ENCODE measurements at places on chromosomes 1 and 21. TPM values are rescaled to one million over a fixed set of nuclear protein-coding genes. Genes with fewer than 3 reads are reported as not detected.
A peak's percentile ranks its signal among the peaks of the same experiment; 100 is the strongest.

- DNase-seq: no peak
These were observed 173.6 kb upstream of the CHRM3 start for GRCh38 chr1:239212811-239213220.

DNA sequence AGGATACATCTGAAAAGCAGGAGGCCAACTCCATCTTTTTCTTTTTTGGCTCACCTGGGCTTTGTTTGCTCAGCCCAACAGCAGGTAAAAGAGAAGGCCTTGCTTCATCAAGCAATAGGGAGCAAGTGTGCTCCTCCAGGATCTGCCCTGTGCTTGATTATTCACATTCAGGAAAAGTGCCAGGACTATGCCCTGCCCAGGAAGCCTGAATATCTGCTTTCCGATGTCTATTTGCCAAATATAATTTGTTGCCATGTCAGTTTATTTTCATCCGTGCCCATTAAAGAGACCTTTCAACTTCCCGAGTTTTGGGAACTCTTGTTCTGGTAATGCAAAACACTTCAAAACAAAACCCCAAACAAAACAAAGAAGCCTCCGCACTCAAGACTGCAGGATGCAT is 185.3 kb downstream of the CDC7 start:
- DNase-seq: no peak

GRCh38 chr1:152162792-152163463 is 3.9 kb upstream of the RPTN start:
- DNase-seq: no peak

The MROH7 gene
- 0.05 TPM for total RNA-seq

DNA sequence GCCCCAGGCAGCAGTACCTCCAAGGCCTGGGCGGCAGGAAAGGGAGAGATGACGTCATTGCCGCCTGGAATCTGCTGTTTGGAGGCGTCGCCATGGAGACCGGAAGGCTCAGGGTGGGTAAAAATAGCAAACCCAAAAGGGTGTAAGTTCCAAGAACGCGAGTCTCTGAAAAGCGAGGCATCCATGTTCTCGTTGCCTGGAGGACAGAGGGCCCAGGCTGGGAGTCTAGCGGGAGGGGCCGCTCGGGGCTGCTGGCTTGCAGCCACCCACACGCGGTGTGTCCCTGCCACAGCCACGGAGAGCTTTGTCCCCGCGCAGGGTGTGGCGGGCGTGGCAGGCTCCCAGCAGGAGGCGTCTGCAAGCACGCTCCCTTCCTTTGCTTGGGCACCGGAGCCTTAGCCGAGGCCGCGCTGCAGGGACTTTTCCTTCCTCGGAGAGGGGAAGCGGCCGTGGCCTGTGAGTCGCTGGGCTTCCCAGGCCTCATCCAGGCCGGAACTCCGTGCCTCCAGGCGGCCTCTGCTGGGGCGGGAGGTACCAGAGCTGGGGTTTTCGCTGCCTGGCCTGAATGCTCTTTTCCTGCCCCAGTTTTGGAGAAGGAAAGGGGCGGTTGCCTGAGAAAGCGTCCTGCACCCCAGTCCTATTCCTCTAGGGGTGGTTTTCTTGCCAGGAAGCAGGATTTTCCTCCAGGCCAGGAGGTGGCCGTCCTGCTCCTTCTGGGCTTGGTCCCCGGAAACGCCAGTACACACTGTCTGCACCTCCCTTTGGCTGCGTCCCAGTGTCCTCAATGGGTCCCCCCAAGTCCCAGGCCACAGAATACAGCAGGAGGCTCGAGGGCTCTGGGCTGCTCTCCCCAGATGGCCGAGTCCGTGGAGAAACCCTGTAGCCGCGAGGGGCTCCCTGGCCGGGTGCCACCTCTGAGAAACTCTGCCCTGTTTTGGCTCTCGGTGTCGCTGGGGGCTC is 15.3 kb upstream of the SKI start:
- peak; percentile 68 for DNase-seq
